Non-pigmented ciliary epithelial cell (primary cell): ENCODE measurements at places on chromosomes 2 and 18.
A peak's percentile ranks its signal among the peaks of the same experiment; 100 is the strongest.

DNA sequence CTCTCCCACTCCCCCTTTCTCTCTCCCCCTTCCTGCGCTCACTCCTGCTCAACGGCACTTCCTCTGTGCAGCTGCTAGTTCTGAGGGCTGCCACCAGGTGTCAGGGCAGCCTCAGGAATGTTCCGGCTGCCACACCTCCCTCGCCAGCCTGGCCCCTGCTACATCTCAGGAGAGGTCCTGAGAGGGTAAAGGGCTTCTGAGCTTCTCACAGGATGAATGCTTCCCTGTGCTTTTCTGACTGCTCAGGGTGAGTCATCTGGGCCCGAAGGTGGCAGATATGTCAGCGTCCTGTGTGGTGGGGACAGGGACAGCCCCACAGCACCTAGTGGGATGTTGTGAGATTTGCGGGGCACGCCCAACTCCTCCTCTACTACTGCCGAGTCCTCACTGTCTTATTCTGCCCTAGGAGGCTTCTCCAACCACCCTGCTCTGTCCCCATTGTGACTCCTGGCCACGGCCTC is 49.0 kb downstream of the PLEKHB2 start:
- DNase-seq = peak; percentile 13

DNA sequence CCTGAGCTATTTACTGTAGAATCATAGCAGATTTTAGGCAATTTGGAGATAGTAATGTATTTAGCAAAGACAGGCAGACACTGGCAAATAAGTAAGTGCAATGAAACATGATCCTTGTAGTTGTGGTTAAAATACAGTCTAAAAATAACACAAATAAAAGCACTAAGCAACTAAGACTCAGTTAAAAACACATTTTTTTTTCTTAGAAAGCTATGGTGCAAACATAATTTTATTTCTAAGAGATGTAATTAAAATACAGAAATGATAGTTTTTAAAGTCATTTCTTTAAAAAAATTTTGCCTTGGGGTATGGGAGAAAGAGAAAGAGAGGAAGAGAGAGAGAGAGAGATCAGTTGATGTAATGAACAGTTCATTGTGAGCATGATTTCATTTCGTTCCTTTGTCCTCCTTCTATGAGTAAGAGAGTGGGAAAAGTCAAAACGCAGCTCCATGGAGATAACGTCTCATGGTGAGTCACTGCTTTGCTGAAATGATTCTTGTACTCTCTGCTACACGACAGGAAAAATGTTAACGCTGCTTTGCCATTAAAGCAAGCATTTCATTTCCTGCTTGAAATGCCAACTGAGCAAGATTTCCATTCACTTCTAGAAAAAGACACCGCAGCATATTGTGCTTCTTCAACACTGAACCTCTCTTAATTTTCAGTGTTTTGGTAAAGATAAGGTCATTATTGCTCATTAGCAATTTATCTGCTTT is 61.3 kb upstream of the PGAP1 start:
- DNase-seq = peak; percentile 94

DNA sequence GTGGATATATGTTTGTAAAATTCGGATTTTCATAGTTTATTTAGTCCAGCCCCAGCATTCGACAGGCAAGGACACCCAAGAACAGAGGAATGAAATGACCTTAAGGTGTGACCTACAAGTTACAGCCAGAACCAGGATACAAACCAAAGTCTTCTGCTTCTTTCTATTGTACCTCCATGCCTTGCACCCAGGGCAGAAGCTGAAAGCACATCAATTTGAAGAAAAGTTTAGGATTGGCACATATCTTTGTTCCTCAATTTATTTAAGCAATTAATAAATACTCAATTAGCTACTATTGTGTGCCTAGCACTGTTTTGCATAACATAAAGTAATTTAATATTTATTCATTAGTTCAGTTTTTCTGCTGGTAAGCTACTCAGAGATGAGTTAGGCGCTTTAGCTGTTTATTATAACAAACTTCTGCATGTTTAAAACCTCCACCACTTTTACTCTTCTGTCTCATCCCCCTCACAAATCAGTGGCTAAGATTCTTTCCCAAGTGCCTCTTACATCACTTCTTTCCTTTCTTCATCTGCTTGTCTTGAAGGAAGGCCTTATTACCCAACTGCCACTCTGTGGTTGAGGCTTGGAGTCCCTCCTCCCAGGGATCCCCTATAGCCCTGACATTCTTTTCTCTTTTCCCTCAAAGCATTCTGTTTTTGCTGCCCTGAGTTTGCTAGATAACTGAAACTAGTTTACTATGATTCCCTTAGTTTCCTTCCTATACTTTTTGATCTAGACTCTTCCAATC is 37.1 kb upstream of the DARS1 start:
- DNase-seq = no peak

DNA sequence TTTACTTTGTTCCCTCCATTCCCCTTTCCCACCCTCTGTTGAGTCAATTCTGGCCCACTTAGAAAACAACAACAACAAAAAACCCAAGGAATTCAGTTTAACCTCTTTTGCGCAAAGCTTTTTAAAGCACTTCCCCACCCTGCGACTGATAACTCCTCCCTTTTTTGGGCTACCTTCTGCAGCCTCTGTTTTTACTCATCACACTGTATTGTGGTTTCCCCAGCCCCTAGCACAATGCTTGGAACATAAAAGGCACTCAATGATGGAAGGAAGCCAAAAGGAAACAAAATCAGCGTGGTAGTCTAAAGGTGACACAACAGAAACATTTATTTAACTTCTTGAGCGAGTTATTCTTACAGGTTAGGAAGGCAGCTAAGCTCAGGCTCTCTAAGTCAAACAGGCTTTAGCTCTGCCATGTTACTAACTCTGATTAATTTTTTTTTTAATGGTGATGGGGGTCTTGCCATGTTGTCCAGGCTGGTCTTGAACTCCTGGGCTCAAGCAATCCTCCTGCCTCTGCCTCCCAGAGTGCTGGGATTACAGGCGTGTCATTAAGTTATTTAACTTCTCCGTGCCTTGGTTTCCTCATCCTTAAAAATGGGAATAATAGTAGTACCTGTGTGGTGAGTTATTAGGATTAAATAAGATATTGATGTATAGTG is 1.3 kb downstream of the CEP68 start:
- no peak for DNase-seq

DNA sequence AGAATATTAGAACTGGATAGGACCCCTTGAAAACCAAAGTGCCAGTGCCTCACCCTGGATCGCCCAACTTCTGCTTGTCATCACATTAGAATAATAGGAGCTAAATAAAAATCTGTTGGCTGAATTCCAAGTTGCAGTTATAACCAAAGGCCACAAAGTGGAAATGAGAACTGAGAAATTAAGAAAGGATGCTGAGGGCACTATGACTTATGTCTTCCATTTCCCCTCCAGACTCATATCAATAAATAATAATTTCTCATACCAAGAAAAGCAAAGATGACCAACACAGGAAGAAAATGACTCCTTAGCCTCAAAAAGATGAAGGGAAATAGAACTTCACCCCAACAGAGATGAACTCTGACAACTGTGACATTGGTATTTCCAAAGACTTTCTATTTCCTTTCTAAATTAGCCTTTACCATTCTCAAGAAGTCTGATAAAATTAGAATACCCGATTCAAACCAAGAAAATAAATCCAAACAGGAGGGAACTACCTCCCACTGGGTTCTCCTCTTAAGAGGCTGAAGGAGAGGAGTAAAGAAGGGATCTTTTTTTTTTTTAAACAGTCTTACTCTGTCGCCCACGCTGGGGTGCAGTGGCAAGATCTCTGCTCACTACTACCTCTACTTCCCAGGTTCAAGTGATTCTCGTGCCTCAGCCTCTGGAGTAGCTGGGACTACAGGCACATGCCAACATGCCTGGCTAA is 46.5 kb upstream of the EPG5 start:
- no peak for DNase-seq

- DNase-seq = no peak
Measured at GRCh38 chr2:30161929-30162706, 15.3 kb downstream of the YPEL5 start.

- no peak for DNase-seq
Measured at GRCh38 chr18:57052173-57052572, 94.7 kb upstream of the BOD1L2 start.

GRCh38 chr18:23922939-23923338 is 91.6 kb upstream of the TTC39C start:
- no peak for DNase-seq

DNA sequence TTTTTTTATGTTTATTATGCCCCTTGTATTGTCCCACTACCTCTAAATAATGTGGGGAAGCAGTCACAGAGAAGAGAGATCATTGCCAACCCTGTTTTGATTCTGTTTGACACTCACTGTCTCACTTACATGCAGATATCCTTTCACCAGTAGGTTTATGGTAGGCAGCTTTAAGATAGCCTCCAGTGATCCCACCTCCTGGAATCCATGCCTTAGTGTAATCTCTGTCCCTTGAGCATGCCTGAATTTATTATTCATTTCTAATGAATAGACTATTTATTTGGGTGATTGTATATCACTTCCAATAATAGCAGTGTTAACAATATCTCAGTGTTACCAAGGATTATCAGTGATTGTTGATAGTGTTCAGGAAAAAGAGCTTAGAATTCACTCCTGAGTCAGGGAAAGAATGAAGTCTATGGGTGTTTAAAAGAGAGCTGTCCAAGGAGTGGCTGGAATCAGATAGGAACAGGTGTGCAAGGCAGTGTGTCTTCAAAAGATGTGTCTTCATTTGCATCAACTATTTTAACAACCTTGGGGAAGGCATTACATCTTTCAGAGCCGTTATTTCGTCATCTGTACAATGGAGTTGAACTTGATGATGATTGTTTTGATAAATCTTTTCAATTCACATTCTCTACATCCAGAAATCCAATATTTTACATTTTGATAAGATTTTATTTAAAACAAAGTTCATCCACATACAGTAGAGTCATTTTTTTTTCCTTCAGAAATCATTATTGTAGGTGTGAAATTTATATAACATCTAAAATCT is 31.9 kb downstream of the PKP4 start:
- no peak for DNase-seq

DNA sequence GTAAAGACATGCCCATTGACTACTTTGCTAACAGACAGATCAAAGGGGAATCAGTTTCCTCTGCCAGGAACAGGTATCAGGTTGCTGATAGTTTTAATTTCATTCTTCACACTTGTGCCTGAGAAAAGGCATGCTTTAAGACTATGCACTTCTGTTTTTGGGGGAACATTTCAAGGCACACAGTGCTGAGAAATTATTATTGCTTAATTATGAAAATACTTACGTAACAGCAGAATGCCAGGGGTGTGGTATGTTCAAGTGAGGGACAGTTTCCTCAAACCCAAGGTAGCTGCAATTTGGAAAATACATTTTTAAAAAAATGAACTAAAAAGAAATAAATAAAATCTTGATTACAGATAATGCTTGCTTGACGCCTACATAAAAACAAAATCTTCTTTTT is 1746.1 kb upstream of the PIK3C3 start:
- no peak for DNase-seq

DNA sequence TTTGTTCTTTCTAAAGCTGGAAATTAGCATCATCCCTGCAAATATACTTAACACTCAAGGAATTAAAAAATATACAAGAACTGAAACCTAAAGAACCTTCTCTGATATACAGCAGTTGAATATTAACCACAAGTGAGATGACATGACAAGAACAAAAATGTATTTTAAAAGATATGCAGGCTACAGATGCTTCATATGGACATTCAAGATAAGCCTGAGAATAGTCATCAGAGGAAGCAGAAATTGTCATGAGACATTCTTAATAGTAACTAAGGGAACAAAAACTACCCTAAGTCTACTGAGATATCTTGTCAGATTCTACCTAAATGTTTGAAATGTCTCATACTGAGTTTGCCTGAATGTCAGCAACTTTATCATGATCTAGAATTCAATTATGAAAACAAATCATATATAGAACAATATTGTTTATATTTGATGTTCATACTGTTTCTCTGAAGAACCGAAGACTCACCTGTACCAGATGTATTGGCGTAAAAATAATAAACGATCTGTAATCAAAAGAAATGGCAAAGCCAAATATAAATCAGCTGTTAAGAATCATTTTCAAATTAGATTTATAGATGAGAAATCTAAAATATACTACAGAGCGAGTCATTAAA is 4.7 kb downstream of the NBAS start:
- DNase-seq = no peak

DNA sequence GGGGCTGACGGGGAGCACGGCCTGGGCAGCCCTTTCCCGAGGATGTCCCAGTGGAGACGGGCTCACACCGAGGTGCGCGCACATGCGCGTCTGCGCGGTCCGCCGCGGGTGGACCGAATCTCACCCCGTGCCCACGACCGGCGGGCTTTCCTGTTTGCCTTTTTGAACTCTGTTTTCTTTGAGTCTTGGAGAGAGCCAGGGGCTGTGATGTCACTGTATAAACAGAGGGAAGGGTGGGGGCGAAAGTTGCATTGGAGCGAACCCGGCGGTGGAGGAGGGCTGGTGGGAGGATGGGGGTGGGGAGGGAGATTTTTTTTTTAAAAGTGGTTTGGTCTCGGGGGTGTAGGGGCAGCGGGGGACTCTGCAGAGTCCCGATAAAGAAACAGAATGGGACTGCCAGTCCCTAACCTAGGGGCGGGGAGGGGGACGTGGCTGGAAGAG is 141.2 kb upstream of the CTAGE1 start:
- DNase-seq = peak; percentile 50

DNA sequence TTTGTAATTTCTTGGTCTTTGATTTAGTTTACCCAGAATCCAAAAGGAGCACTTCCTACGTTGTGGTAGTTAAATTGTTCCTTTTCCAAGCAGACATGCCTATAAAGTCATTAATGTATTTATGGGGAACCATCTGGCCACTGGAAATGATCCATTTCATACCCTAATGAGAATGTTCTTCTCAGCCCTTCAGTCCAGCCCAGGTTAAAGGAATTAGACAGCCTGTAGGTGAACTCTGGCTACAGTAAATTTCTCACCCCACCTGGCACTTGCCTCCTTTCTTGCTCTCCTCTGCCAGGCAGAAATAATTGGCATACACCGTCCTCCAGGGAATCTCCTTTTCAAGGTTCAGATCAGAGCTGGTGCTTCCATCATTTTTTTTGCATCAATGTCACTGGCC is 121.1 kb downstream of the SETBP1 start:
- no peak for DNase-seq

DNA sequence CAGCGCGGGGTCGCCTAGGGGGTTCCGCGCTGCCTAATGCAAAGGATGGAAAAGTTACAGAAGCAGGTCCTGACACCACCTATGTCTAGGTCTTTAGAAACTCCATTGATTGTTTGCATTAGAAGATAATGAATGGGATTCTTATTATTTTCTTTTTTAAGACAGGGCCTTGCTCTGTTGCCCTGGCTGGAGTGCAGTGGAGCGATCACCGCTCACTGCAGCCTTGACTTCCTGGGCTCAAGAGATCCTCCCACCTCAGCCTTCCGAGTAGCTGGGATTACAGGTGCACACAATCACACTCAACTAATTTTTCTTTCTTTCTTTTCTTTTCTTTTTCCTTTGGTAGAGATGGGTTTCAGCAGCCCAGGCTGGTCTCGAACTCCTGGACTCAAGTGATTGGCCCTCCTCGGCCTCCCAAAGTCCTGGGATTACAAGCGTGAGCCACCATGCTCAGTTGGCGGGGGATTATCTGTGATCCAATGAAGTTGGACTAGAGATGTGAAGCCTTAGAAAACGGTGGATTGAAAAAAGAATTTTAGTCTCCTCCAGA is 761 bp upstream of the IDH1 start:
- no peak for DNase-seq

- no peak for DNase-seq
Measured at GRCh38 chr2:161170958-161171932, 11.0 kb downstream of the TANK start.
